ENCODE measurements at places on chromosomes 7 and 10.

- DNase-seq: no peak
These were observed 73.2 kb downstream of the DNAJB6 start for GRCh38 chr7:157409753-157410727.

DNA sequence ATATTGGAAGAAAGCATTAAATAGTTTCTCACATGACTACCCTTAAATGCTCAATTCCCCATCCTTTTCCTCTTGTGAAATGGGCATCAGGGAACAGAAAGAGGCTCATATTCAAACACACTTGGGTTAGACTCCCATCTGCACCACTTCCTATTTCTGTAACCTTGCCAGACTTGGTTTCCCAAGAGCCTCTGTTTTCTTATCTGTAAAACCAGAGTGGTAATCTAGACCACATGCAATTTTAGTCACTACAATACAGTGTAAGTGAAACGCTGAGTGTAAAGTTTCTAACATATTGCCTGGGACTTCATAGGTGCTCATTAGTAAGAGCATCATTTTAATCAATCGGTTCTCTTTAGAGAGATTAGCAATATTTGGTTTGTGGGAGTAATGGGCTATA lies 136.3 kb downstream of the SORCS1 start:
- DNase-seq: no peak

GRCh38 chr7:50212016-50212325 lies 92.5 kb upstream of the IKZF1 start:
- DNase-seq: no peak

- DNase-seq: no peak
These were observed 110.7 kb downstream of the INHBA start for GRCh38 chr7:41592236-41592635.

DNA sequence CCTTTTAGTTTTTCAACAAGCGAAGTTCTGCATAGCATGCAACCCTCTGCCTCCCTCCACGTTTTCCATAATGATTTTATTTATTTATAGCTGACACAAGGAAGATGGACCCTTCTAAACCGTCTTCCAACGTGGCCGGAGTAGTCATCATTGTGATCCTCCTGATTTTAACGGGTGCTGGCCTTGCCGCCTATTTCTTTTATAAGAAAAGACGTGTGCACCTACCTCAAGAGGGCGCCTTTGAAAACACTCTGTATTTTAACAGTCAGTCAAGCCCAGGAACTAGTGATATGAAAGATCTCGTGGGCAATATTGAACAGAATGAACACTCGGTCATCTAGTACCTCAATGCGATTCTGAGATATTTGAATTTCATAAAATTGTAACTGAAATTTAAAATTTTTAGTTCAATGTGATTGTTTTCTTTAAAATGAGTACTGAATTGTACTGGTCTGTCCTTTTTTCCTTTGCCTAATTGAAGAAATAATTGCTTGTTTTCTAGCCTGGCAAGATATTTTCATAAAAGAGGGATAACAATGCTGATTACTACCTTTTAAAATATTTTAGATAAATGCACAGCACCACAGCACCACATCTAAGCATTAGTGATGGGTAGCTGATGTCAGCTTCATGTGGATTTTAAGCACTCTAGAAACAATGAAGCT lies 41.5 kb upstream of the SLC39A12 start:
- no peak for DNase-seq

- DNase-seq: no peak
These were observed 69.5 kb upstream of the ATRNL1 start for GRCh38 chr10:115023715-115024114.

GRCh38 chr7:35038354-35038753 lies 1.1 kb upstream of the DPY19L1 start:
- no peak for DNase-seq

GRCh38 chr7:154960063-154960790 lies 42.7 kb downstream of the PAXIP1 start:
- no peak for DNase-seq

- no peak for DNase-seq
These were observed 2.4 kb upstream of the HMX2 start for GRCh38 chr10:123145542-123146012.

DNA sequence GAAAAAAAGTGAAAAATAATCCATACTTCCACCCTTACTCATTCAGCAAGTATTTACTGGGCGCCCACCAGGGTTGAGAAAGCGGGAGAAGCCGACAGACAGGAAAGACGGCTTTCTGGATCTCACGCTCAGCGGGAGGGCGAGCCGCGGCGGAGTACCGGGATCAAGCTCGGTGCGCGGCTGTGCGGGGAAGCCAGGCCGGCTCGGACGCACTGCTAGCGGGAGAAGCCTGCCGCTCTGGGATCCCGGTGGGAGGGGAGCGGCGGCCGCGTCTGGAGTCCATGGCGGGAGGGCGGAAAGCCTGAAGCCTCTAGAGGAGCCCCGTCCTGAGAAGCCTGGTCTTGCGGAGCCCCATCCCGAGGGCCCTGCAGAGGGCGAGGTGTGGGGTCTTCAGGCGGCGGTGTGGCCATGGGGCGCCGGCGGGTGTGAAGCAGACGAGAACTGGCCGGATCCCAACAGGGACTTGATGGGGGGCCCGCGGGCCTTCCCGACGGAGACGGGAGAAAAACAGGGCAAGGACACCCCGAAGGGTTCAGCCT lies 82.9 kb downstream of the VIPR2 start:
- DNase-seq: no peak

All from T-helper 2 cell (primary cell).